ENCODE measurements at places on chromosomes 4 and X.

DNA sequence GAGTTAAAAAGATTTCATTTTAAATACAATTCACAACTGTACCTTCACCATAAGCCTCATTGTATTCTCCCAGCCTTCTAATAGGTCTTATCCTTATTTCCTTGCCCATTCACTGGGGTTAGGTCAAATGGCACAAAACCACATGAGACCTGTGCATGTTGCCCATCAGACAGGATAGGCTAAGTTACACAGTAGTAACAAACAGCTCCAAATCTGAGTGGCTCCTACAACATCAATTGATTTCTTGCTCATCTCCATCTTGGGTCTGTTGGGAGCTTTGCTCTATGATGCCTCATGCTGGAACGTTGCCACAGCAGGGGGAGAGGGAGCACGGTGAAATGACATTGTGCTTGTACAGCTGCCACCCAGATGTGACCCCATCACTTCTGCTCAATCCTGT is 70.6 kb downstream of the DHX15 start:
- no peak for DNase-seq

DNA sequence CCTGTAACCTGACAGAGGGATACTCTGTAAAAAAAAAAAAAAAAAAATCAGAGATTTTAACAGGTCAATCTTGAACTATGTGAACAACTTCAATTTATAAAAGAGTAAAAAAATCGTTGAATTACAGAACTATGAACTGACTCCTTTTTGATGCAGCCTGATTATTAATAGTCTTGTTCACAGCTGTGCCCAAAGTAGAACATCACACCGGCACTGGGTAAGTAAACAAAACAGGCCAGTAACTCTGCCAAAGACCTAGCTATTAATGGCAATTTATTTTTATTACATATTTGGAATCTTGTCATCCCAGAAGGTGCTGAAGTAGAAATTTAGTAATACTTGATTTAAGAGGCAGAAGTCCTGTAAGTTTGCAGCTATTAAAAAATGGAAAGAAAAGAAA is 31.4 kb downstream of the CPE start:
- DNase-seq, result no peak

DNA sequence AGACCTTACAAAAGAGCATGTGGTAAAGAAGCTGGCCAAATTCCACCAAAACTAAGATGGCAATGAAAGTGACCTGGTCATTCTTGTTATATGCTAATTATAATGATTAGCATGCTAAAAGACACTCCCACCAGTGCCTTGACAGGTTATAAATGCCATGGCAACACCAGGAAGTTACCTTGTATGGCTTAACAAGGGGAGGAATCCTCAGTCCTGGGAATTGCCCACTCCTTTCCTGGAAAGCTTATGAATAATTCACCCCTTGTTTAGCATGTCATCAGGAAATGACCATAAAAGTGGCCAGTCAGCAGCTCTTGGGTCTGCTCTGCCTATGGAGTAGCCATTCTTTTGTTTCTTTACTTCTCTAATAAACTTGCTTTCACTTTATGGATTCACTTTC is 87.9 kb downstream of the UPRT start:
- DNase-seq, result no peak

GRCh38 chr4:11669156-11669555 is 240.5 kb upstream of the HS3ST1 start:
- no peak for DNase-seq

- no peak for DNase-seq
Observed at GRCh38 chr4:130563185-130563888, 1467.4 kb downstream of the C4orf33 start.

- DNase-seq, result no peak
Observed at GRCh38 chrX:44167116-44167515, 176.4 kb downstream of the EFHC2 start.

DNA sequence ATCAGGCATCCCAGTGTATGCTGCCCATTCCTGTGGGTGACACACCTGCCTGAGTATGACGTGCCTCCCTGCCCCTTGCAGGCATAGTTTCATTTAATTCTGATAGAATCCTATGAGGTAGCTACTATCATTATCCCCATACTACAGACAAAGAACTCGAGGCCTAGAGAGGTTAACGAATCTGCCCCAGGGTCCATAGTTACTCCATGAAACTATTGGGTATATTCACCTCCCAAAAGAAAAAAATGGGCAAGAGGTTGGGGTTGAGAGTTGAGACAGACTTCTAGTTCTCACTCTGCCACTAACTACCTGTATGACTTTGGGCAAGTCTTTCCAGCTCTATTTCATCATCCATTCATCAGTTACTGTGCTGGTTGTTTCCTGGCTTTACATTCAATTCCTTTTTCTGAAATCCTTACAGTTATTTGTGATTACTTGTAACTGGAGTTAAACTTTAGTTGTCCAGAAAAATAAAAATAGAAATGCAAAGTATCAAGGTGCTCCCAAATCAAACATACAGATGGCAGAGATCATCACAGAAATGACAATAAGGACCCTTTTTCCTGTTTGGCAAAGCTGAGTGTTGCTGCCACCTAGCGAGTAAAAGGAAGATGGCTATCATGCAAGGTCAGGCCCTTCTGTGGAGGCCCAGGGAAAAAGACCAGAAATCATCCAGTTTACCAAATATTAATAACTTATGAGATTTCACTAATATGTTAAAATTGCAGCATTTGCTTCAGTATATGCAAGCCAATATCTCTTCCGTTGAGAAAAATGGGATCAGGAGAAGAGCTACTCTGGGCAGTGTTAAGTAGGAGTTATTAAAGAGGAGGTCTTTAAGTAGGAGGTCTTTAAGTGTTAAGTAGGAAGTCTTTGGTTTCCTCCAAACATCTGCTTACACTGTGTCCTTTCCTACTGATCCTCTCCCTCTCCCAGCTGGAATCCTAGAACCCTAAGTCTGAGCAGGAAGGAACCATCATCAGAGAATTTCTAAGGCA is 17.1 kb upstream of the MAP7D3 start:
- peak; percentile 10 for DNase-seq

DNA sequence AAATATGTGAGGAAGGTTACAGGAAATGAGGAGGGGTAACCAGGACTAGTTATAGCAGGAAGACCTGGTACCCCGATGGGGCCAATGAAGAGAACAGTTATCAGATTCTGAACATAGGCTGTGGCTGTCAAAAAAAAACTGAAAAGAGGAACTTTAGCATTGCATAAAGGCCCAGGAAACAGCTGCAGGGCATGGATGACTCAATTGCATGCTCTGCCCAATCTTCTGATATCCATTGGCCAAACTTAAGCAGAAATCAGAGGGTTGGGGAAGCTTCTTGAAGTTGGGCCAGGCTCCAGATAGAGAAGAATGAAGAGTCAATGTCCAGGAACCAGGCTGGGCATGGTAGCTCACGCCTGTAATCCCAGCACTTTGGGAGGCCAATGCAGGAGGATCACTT is 1222.4 kb upstream of the PRKX start:
- DNase-seq, result no peak

DNA sequence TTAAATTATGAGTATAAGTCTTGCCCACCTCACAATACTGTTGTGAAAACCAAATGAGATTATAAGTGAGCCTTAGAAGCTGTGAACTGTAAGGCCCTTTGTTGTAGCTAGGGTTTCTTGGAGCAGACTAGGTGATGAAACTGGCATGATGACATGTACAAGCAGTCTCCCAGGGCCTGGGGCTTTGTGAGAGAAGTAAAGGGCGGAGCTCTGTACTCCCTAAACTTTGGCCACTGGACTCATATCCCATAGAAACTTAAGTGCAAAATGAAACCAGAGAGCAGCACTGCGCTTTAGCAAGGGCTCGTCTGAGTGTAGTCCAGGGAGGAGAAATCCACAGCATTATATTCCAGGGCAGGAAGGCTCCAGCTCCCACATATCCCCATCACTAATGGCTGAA is 385.6 kb upstream of the FGF16 start:
- no peak for DNase-seq

DNA sequence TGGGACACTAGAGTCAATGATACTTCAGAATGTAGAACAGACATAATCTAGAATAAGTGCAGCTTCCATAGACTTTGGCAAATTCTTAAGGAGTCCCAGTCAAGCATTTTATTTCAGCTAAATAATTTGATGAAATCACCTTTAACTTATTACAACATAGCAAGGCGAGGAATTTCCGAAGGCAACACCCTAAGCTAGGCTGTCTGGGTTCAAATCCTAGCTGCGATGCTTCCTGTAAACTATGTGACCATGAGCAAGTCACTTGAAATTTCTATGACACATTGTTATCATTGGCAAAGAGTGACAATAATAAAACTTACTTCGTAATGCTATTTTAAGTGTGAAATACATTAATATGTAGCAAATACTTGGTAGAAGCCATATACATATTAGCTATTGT is 679.1 kb downstream of the DMD start:
- no peak for DNase-seq

- DNase-seq, result no peak
Observed at GRCh38 chr4:153527690-153528089, 61.5 kb downstream of the TMEM131L start.

DNA sequence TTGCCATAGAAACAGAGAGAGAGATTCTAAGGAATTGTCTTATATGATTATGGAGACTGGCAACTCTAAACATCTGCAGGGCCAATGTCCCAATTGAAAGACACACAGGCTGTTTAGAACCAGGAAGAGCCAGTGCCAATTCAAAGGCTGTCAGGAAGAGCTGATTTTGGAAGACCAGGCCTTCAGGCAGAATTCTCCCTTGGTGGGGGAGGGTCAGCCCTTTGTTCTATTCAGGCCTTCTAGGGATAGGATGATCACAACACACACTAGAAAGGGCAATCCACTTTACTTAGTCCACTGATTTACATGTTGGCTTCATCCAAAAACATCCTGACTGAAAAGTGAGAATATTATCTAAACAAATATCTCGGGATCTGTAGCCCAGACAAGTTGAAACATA is 15.2 kb downstream of the C4orf46 start:
- no peak for DNase-seq

- no peak for DNase-seq
Observed at GRCh38 chr4:7777017-7777710, 162.5 kb downstream of the AFAP1 start.

- DNase-seq, result no peak
Observed at GRCh38 chr4:58935332-58935731, 1825.1 kb upstream of the IGFBP7 start.

DNA sequence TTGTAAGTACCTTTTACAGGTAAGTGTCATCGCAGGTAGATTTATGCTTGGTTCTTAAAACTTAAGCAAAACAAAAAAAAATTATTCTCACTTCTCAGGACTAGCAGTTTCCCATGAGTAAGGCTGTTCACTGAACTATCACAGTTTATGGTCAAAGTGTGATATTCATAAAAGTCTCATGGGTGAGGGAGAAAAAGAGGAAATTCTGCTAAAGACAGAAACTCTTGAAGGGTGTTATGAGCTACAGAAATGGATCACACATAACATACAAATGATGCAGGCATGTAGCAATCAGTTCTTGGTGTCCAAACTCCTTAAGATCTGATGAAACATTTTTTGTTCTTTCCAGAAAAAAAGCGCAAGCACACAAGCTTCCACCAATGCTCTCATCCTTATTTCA is 8.5 kb downstream of the RAB9A start:
- DNase-seq, result no peak

DNA sequence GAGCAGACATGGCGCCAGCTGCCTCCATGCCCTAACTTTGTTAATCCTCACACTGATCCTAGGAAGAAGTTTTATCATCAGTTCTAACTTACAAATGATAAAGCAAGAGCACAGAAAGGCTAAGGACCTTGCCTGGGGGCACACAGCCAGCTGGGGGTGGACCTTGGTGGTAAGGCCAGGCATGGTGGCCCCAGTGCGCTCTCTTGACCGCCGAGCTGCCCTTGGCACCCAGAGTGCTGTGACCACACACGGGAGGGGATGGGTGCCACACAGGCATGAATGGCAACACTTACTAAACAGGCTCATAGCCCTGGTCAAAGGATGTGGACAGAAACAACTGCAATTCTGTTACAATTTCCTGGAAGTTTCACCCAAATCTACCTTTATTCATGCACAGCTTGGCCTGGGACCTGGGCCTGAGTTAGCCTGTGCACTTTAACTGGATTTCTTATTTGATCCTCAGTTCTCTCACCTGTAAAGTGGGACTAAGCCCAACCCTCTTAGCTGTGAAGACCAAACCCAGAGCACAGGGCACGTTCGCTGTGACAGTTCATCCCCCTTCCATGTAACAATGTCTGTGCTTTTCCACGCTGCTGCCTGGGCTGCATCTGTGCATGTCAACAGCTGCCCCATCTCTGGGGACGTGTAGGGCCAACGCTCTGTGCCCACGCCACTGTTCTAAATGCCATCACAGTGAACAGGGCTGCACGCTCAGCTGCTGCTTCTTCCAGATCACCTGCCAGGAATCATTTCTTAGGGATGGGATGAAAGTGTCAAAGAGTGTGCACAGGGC is 44.8 kb downstream of the ACOX3 start:
- DNase-seq, result no peak

GRCh38 chr4:2075171-2075986 is 16.3 kb downstream of the NAT8L start:
- DNase-seq, result no peak

GRCh38 chrX:19833034-19833677 is 54.2 kb downstream of the SH3KBP1 start:
- no peak for DNase-seq

DNA sequence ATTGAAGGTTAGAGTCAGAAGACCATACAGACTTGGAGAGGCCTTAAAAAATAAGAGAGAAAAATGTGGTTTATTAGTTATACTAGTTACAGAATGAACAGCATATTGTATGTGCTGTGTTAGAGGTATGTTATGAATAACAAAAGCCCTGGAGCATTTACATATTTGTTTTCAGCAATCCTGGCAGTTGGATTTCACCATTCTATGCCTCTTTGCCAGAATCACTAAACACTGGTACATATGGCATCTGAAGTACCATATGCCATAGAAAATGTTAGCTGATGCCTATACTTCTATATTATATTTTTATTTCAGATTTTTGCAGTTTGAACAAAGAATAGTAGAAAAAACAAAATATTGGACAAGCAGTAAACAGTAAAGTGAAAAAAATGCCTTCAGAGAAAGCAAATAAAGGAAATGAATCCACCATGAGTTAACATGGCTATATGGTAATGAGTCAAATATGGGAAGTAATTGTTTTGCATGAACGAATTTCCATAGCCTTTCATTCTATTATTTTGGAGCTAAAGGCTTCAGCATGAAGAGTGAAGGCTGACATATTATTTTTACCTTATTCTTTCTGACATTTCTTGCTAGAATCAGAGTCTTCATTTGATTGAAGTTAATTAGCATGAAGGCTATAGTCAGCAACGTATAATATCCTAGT is 41.9 kb upstream of the PRDM8 start:
- no peak for DNase-seq

GRCh38 chrX:153670748-153671588 is 2.6 kb downstream of the PNCK start:
- DNase-seq, result no peak

- no peak for DNase-seq
Observed at GRCh38 chr4:138405934-138406567, 163.9 kb upstream of the SLC7A11 start.
